ENCODE measurements at places on chromosomes 16 and 17.

GRCh38 chr16:24741862-24742261 is 12.4 kb downstream of the TNRC6A start:
- DNase-seq: no peak

GRCh38 chr16:51569203-51569931 is 418.3 kb upstream of the SALL1 start:
- no peak for DNase-seq

GRCh38 chr16:79651363-79651762 is 50.8 kb upstream of the MAF start:
- DNase-seq: no peak

- no peak for DNase-seq
Measured at GRCh38 chr17:79913896-79914812, 74.9 kb upstream of the CBX4 start.

- DNase-seq: no peak
Measured at GRCh38 chr16:26970292-26970691, 96.4 kb upstream of the C16orf82 start.

GRCh38 chr17:67509390-67510287 is 132.6 kb downstream of the PITPNC1 start:
- DNase-seq: no peak

DNA sequence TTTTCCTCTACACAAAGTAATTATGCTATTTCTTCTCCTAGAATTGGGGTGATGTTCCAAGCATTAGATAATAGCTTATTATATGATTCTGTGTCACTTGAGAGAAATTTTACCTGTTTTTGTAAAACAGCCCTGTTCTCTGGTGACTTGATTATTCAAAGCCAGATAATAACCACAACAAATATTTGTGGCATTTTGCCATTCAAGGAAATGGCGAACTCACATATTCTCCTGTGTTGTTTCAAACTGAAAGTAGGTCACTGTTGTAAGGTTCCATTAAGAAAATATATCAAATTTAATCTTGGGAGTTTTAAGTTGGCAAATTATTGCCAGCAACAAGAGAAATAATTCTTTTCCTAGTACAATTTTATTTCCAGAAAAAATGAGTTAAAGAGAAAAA is 124.8 kb downstream of the STXBP4 start:
- no peak for DNase-seq

GRCh38 chr17:71398800-71399219 is 722.0 kb upstream of the SOX9 start:
- no peak for DNase-seq

DNA sequence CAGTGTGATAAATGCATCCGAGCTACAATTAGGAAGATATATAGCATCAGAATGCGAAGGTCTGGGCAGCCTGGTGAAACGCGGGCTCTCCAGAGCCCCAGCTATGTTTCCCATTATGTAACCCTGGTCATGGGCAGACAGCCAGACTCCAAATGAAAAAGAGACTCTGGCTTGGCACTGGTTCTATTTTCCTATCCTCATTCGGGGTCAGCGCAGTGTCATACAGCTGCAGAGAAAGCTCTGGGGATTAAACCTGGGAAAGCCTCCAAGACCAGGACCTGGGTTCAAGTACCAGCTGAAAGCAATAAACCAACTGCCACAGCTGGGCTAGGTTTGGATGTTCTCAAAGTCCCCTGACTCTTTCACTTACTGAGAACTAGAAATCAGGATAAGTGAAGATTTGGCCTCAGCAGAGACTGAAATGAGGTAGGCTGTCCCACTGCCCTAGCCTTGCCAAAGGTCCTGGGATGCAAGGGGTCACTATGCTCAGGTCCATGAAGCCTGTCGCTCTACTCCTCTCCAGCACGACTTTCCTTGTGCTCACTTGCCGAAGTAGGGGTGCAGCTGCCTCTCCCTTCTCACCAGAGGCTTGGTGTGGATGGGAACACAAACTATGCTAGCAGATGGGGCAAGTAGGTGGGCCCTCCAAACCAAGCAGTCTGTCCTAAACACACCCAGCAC is 123.8 kb downstream of the SMG6 start:
- DNase-seq: no peak

DNA sequence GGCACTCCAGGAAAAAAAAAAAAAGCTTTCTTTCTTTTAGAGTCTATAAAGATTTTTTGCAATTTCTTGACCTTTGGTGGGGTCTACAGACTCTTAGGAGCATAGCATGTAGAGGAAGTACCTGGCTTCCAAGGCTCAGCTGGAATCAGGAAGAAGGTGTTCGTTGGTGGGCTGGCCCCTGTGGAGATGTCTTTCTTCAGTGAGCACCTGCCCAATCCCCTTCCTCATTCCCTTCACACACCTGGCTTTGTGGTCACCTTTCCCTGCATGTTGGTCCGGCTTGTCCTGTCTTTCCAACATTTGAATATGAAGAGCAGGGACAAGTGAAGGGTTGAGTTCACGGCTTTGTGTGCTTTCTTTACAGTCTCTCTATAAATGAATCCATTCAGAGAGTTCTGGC is 352.4 kb downstream of the HAPSTR1 start:
- no peak for DNase-seq

DNA sequence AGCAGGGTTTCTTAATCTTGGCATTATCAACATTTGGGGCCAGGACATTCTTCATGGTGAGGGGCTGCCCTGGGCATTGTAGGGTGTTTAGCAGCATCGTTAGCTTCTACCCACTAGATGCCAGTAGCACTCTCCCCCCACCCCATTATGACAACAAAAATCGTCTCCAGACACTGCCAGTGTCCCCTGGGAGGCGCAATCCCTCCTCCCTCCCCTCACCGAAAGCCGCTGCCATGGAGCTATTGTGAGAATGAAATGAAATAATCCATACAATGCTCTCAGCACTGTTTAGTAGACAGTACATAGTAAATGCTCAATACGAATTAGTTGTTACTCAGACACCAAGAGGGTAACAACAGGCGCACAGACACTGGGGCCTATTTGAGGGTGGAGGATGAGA is 502.9 kb downstream of the NPIPA7 start:
- DNase-seq: no peak

- DNase-seq: no peak
Measured at GRCh38 chr17:77863814-77864161, 94.7 kb upstream of the TNRC6C start.

DNA sequence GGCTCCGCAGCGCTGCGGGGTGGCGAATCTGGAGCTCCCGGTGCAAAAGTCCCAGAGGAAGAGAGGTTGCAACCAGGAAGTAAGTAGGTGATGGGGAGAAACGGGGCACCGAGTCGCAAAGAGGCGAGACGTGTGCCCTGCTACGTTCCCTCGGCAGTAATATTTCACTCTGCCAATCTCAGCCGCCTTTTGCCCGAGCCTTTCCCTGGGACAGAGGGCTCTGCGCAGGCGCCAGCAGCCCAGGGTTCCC is at the start of gene NR1D1:
Gene NR1D1 (minus strand): TSS at position 171 of the 250 bp plus-strand sequence. CDS start 495 bp downstream, outside the sequence.
- DNase-seq: no peak

- DNase-seq: no peak
Measured at GRCh38 chr16:51161440-51162195, 10.5 kb upstream of the SALL1 start.

- DNase-seq: no peak
Measured at GRCh38 chr17:2396568-2397246, 4.2 kb downstream of the MNT start.
